ENCODE measurements at places on chromosomes 12 and 14.

DNA sequence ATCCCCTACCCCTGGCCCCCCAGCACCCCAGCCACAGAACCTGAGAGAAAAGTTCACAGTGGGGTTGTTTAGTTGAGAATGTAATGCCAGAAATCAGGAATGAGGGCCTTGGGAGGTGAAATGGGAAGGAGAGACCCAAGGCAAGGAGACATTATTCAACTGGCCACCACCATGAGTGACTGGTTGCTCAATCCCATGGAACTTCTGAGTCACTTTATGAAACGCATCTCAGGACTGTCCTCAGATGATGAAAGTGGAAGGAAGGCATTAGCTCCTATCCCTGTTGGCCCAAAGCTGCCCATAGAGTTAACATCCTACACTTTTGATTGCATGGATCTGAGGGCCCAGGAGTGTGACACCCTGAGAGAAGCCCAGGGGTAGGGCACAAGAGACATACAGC lies 25.4 kb upstream of the TCL1A start:
- no peak for DNase-seq

GRCh38 chr12:44159216-44159615 lies 323.3 kb downstream of the TMEM117 start:
- no peak for DNase-seq

GRCh38 chr12:126952096-126953007 lies 1314.6 kb upstream of the TMEM132C start:
- no peak for DNase-seq

DNA sequence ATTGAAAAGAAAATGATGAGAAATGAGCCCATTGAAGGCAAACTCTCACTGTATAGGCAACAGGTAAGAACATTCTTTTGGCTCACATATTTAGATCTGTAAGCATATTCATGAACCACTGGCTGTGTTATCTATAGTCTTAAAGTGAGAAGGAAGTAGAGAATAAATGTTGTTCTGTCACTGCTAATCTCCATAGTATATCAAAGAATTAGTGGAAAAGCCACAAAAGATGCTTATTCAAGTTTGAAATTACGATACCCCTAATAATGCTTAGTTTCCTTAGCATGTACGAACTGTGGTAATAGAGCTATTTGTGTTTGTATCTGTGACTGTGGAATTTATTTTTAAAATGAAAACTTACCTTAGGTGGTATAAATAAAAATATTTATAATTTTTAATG lies 22.8 kb downstream of the IFT81 start:
- no peak for DNase-seq

DNA sequence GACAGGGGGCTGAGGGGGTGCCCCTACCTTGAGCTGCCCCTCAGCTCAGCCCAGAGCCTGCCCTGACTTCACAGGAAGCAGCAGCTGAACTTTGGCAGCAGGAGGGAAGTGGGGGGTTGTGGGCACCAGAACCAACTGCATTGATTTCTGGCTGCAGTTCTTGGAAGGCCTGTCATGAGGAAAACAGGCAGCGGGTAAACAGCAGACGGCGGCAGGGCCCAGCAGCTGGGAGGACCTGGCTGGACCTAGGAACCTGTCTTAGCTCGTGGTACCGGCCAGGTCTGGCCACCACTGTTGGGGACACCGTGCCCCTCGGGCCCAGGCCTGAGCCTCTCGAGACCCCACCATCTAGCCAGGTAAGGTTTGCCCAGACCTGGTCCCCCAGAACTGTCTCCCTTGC lies 154.2 kb upstream of the MYL2 start:
- DNase-seq: no peak

- no peak for DNase-seq
These were observed 24.7 kb upstream of the GLIPR1 start for GRCh38 chr12:75455839-75456238.

DNA sequence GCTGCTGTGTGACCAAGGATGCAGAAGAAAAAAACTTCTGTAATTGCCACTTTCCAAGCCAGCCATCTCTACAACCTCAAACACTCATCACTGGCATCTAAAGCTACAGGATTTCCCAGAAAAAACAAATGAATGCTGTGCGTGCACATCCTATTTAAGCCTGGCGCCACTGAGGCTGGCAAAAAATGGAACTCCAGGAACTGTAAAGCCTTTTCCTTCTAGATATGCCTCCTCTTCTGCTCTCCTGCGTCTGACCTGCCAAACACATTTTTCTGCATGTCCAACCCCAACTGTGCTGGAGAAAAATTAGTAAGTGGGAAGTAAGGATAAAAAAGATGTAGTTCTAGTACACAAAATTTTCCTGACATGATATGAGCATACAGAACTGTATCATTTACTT lies 184.9 kb downstream of the ITPR2 start:
- DNase-seq: no peak

DNA sequence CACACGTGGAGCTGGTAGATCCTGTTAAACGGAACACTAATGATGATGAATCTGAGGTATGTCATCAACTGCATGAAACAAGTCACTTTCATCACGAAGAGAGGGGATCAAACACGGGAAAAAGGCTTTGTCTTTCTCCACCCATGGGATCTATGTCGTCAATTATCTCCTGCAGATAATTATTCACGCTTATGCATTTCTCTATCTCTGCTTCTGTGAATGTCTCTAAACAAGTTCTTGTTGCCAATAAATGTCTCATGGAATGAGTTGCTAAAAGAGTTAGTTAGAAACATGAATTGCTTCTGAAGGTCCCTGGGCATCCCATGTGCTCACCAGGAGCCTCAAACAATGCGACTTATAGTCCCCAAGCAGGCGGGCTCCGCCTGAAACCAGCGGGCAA lies 1228.2 kb upstream of the TMEM132C start:
- DNase-seq: no peak

DNA sequence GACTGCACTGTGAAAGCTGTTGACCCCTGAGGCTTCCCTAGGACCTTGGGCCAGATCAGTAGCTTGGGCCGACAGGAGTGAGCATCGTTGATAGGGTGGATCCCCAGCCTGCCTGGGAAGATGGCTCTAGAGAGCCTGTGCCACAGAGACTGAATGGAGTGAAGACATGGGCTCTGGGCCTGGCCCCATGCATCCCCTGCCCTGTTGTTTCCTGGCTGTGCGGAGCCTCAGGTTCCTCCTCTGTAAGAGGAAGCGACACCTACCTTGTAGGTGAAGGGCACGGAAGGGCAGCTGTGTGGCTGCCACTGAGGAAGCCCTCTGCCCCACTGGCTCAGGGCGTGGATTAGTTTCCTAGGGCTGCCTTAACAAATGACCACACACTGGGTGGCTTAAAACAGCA lies 23.9 kb downstream of the PLEKHG3 start:
- no peak for DNase-seq

GRCh38 chr12:115382681-115383080 lies 698.7 kb upstream of the TBX3 start:
- DNase-seq: no peak

DNA sequence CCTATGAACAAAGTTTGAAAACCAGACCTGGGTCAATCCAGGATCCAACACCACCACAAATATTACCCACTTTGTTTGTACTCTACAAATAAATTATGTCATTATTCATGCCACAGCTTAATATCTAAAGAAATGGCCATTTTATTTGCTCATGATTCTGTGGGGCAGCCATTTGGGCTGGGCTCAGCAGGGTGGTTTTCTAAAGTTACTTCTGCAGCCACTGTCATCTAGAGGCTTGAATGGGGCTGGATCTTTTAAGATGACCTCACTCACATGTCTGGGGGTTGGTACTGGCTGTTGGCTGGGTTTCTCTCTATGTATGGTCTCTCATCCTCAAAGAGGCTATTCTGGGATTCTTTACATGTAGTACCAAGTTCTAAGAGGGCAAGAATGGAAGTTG lies 96.2 kb downstream of the VCPKMT start:
- no peak for DNase-seq

GRCh38 chr12:2924019-2924418 lies 33.3 kb downstream of the TULP3 start:
- no peak for DNase-seq

GRCh38 chr12:32455607-32456071 lies 56.3 kb downstream of the FGD4 start:
- no peak for DNase-seq

- no peak for DNase-seq
These were observed 71.3 kb downstream of the DERA start for GRCh38 chr12:15982471-15982870.

GRCh38 chr14:20723488-20723887 lies 22.2 kb upstream of the EDDM3A start:
- no peak for DNase-seq
